DMS79 (cell line): ENCODE measurements at places on chromosomes 16 and 17.

DNA sequence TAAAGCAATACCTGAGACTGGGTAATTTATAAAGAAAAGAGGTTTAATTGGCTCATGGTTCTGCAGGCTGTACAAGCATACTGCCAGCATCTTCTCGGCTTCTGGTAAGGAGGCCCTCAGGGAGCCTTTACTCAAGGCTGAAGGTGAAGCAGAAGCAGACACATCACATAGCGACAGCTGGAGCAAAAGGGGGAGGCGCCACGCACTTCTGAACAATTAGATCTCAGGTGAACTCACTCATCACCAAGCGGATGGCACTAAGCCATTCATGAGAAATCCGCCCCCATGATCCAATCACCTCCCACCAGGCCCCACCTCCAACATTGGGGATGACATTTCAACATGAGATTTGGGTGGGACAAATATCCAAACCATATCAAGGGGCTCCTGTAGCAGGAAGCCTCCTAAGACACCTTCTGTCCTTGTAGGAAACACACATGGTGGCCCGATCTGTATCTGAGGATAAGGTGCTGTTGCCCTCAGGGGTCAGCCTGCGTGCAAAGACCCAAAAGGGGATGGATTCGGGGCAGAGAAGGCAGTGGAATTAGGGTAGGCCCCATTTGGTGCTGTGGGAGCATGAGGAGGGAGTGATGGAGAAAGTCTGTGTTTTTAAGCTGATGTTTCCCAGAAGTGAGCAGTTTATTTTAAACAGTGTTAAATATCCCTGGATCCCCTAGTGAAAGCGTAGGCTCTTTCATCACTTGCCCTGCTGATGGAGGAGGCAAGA lies 23.0 kb downstream of the IL21R start:
- no peak for DNase-seq

- no peak for DNase-seq
These were observed at the start of gene CLEC10A for GRCh38 chr17:7079581-7080455. CLEC10A (minus strand) TSS chr17:7080251; CDS start chr17:7078812, 1,439 bp downstream.

DNA sequence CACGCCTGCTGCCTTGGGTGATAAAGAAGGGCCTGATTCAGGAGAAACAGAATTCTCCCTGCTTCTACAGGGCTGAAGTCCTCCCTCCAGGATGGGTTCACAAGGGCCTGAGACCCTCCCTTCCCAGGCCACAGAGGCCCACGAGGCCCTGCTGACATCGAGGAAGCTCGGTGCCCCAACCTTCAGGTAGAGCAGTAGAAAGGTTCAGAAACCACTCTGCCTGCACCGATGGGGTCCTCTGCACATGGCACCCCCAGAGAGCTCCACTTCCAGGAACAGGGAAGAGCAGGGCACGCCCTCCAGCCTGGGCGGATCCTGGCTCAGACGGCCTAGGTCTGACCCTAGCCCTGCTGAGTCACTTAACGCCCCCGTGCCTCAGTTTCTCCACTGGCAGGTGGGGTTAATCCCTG lies 773 bp downstream of the CENPX start:
- DNase-seq = no peak

DNA sequence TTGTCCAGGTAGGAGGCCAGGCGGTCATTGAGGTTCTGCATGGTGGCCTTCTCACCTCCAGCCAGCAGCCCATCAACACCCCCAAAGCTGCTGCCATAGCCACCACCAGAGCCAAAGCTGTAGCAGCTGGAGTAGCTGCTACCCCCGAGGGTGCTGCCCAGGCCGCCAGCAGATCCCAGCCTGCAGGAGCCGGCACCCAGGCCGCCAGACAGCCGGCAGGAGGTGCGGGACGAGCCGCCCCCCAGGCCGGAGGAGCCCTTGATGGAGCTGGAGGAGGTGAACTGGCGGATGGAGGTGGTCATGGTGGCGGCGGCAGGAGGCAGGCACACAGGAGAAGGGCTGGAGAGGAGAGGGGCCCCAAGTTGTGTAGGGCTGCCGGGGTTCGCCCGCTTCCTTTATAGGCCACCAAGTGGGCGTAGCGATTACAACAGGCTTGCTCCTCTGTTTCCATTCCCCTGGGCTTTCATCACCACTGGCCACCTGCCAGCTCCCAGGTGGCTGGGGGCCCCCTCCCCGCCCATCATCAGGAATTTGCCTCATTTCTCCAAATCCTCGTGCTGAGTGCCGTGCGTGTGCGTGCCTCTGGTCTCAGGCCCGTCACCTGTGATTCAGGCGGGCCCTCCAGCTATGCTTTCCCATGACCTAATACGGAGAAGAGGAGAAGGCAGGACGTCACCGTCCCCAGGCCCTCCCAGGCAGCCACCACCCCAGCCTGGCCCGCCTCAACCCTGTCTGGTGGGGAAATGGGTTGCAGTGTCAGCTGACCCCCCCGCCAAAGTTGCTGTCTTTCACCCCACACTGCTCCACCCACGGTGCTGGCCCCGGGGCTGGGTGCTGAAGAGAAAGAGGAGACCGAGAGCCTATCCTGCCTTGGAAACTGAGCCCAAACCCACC lies at the start of gene KRT17:
Gene KRT17 (minus strand): TSS at position 368 of the 894 bp plus-strand sequence. CDS start 66 bp downstream, at position 302.
- no peak for DNase-seq

GRCh38 chr17:17200831-17201230 lies 5.3 kb downstream of the PLD6 start:
- no peak for DNase-seq
